ENCODE measurements at places on chromosomes 12 and 14.
A peak's percentile ranks its signal among the peaks of the same experiment; 100 is the strongest.

GRCh38 chr12:96902076-96902475, 5.0 kb upstream of the NEDD1 start:
- DNase-seq, result peak; percentile 39

GRCh38 chr12:131250028-131250950, 296.6 kb downstream of the ADGRD1 start:
- DNase-seq, result no peak

DNA sequence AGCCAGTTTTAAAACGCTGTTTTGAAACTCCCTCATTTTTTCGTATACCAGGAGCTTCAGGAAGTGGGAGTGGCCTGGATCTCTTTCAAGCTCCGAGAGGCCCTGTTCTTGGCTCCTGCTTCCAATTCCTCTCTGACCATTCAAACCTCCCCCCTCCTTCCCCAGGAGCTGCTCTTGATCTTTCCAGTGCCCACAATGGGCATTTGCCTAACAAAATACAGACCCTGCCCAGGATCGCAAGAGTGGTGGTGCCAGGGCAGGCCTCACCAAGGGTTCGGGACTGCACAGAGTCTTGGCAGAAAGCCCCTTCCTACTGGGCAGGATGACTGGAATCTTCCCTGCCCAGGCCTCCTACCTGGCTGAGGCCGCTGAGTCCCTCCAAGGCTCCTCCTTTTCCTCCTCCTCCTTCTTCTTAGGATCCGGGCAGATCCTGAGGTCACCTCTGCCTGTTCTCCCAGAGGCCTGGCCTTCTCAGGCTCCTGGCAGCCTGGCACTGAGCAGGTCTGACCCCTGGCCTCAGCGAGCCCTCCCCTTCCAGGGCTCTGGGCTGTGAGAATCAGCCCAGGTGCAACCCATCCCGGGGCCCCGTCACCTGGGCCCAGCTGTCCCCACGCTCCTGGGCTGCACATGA, 46.9 kb upstream of the NOS1 start:
- no peak for DNase-seq

- no peak for DNase-seq
Measured at GRCh38 chr12:62599854-62600437, 133.3 kb downstream of the MON2 start.

- no peak for DNase-seq
Measured at GRCh38 chr12:15520083-15520482, 197.8 kb downstream of the PTPRO start.

DNA sequence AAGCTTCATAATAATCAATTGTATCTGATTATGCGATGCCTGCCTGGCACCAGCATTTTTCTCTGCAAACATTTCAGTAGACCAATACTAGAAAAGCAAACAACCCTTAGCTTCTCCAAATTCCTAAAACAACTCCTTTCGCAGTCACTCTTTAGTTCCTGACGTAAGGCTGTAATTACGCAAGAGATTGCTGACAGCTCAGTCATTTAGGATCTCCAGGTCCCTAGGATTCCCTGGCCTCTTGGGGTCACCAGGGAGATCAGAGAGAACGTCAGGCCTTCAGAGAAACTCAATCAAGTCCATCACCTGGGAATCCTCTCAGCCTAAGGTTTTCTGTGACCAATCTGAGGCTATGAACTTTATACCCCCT, 390.6 kb downstream of the PAWR start:
- no peak for DNase-seq

- peak; percentile 40 for DNase-seq
Measured at GRCh38 chr12:109863847-109864712, 16.3 kb downstream of the GLTP start.

GRCh38 chr14:93286212-93286890, 46.5 kb downstream of the BTBD7 start:
- DNase-seq, result no peak

- DNase-seq, result no peak
Measured at GRCh38 chr12:63978519-63978918, 134.0 kb downstream of the SRGAP1 start.

DNA sequence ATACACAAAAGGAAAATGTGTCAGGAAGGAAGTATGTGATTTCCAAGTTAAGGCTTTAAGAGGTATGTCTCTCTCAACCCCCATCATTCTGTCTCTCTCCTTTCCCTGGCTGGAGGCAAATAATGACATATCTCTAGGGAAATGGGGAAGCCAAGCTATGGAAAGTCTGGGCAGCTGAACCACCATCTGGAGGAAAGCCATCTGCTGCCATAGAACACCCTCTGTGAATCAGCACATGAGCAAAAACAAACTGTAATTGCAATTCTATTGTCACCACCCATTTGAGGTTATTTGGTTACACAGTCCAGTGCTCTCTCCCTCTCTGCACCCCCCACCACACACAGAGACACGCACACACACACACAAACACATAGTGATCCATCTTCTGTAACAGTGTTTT, 766.2 kb downstream of the FLRT2 start:
- DNase-seq, result no peak

- no peak for DNase-seq
Measured at GRCh38 chr14:29649170-29649569, 278.5 kb downstream of the PRKD1 start.

GRCh38 chr14:94600148-94600545, 12.0 kb upstream of the SERPINA3 start:
- no peak for DNase-seq

GRCh38 chr12:111214401-111214800, 154.5 kb downstream of the PHETA1 start:
- no peak for DNase-seq

DNA sequence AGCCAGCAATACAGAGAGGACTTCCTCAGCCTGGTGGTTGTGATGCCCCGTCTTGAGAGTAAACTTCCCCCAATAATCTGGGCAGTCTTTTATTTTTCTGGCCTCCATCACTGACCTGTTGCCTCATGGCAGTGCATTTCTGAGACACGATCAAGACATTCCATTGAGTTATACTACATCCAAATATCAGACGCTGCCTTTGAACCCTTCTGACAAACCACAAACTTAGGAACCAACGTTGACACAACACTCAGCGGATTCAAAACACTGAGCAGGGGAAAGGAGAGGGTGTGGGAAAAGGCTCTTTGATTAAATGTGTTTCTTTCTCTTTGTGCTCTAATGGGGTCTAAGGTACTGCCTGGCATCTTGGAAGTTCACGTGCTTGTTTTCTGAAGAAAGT, 100.7 kb upstream of the TBX5 start:
- no peak for DNase-seq

GRCh38 chr14:22113401-22113800, 439.8 kb upstream of the OR4E1 start:
- DNase-seq, result no peak

GRCh38 chr14:80621701-80622100, 319.8 kb downstream of the CEP128 start:
- peak; percentile 0 for DNase-seq

DNA sequence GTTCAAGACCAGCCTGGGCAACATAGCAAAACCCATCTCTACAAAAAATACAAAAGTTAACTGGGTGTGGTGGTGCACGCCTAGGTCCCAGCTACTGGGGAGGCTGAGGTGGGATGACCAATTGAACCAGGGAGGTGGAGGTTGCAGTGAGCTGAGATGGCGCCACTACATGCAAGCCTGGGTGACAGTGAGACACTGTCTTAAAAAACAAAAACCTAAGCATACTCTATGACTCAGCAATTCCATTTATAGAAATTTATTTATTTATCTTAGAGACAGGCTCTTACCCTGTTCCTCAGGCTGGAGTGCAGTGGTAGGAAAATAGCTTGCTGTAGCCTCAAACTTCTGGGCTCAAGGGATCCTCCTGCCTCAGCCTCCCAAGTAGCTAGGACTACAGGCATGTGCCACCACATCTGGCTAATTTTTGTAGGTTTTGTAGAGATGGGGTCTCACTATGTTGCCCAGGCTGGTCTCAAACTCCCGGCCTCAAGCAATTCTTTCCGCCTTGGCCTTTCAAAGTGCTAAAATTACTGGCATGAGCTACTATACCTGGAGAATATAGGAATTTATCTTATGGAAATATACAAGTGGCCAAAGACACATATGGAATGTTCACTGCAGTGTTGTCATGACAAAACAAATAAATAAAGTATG, 43.3 kb downstream of the NCKAP5L start:
- DNase-seq, result no peak

DNA sequence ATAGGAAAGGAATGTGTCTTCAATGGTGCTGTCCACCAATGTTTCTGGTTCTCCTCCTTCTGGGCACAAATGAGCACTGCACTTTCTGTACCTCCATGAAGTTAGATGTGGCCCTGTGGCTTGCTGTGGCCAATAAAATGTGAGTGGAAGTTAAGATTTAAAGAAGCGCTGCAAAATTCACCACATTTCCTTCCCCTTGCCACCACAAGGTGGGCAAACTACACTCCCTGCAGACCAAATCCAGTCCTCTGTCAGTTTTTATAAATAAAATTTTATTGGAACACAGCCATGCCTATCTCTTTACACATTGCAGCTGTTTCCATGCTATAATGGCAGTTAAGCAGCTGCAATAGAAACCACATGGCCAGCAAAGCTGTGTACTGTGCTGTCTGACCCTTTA, 141.4 kb upstream of the TMPO start:
- DNase-seq, result no peak

- no peak for DNase-seq
Measured at GRCh38 chr12:27107986-27108385, 25.6 kb upstream of the C12orf71 start.

GRCh38 chr12:105278043-105278697, 42.2 kb upstream of the APPL2 start:
- DNase-seq, result peak; percentile 9

All from GM12865 (cell line).